ENCODE measurements at places on chromosomes 7 and 10.
A peak's percentile ranks its signal among the peaks of the same experiment; 100 is the strongest.

DNA sequence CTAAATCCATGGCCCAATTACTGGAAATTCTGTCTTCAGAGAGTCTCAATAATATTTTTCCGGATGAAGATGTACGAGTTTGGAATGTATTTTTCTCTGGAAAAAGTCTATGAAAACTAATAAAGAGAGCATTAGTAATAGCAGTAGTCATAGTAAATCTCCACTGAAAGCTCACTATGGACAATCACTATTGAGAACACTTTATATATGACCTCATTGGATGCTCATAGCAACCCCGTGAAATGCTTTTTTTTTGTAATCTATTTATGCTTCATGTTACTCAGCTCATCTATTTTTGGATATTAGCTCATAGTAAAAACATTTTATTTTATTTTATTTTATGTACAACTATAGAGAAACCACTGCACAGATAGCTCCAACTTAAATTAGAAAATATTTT is 94.3 kb upstream of the MYO3A start:
- no peak for DNase-seq

- peak; percentile 80 for DNase-seq
Observed at GRCh38 chr10:102413053-102413705, 5.4 kb downstream of the PSD start.

DNA sequence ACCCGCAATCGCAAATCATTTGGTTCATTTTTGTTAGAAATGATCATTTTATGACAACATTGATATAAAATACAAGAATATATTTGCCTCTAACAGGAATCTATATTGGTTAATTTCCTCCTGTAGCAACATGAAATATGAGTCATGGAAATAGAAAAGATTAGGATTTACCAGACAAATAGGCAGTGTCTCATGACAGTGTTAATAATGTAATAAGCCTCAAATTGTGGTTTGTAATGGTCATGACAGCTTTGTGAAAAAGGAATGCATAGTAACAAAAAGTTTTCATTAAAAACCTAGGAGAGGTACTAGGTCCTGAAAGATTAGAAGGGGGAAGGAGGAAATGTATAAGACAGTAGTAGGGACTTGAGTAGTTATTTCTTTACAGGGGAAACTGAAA is 7.9 kb upstream of the SLK start:
- no peak for DNase-seq

DNA sequence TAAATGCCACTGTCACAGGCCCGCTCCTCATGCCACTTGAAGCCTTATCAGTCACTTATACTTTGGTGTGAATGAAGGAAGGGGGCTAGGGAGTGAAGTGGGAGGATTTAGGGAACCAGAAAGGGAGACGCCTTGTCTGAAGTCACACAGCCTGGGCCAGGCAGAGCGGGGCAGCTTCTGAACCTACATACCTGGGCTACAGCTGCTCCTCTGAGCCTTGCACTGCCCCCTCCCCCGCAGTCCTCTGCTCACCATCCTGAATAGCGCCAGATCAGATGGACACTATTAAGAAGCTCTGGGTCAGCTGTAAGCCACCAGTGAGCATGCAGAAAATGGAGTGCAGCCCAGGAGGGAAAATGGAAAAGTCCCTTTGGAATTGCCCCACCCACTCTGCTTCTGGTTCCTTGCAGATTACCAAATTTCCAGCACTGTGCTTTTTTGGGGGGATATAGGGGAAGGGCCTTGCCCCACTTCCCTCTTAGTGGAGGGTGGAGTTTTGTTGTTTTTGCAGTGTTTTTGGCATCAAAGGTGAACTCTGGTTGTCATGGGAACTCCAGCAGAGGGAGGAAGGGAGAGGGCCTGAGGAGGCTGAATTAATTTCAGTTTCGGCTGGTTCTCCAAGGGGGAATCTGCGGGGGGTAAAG is 35.0 kb upstream of the ADCYAP1R1 start:
- no peak for DNase-seq

DNA sequence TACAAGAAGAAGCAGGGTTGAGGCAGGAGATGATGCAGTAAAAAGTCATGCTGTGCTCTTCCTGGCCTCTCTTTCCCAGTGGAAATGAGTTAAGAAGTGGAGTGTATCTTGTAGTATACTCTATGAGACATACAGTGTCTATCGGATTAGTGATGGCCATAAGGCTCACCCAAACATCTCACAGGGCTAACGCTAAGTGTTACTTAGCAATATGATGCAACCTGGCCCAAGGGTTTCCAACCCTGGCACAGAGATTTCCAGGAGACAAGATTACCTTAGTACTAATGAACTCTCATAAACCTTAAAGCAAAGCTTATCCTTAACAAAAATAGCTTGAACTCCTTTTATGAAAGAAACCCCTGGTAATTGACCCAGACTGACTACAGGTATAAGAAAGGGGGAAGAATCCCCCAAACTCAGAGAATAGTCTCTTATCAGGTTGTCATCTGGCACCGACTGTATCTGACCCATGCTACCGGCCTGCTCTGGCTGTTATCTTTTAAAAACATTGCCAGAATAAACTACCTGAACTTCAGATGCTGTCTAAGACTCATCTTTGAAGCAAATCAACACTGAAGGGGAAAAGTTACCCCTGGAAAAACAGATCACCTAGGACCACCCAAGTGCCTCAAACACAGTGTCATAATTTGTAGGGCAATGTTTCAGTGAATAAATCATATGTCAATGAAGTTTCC is 1002.0 kb downstream of the REEP3 start:
- no peak for DNase-seq

GRCh38 chr10:76211691-76212090 is 780.3 kb downstream of the LRMDA start:
- DNase-seq: no peak

Data from GM20000 (cell line).